ENCODE measurements at places on chromosomes 16 and 17.
A peak's percentile ranks its signal among the peaks of the same experiment; 100 is the strongest.

GRCh38 chr16:66605979-66606751 is 1.7 kb downstream of the CMTM3 start:
- DNase-seq: peak; percentile 47

GRCh38 chr16:50684823-50685461 is 3.8 kb upstream of the SNX20 start:
- DNase-seq: peak; percentile 94

DNA sequence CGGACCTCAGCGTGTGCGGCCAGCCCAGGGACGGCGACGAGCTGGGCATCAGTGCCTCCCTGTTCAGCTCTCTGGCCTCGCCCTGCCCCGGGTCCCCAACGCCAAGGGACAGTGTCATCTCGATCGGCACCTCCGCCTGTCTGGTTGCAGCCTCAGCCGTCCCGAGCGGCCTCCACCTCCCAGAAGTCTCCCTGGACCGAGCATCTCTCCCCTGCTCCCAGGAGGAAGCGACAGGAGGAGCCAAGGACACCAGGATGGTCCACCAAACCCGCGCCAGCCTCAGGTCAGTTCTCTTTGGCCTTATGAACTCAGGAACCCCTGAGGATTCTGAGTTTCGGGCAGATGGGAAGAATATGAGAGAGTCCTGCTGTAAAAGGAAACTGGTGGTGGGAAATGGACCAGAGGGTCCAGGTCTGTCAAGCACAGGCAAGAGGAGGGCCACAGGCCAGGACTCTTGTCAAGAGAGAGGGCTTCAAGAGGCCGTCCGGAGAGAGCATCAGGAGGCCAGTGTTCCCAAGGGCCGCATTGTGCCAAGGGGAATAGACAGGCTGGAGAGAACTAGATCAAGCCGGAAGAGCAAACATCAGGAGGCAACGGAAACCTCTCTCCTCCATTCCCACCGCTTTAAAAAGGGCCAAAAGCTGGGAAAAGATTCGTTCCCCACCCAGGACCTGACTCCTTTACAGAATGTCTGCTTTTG is 825 bp downstream of the HASPIN start:
- DNase-seq: no peak

DNA sequence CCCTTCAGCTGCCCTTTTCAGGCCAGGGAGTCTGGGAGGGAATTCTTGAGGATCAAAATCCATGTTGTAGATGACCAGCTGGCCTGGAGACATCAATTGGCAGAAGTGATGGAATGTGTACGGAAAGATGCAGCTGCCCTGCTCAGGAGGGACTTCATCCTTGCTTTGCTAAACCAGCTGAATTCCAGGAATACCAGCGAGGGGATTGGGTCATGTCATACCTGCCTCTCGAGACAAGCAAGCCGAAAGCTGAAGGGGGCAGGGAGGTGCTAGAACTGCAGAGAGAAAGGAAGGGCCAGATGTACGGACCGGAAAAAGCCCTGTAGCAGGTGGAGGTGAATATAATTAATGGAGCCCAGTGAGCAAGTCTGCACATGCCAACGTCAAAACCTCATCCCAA is 25.6 kb upstream of the NTN1 start:
- DNase-seq: no peak

- no peak for DNase-seq
Measured at GRCh38 chr16:78438632-78439031, 339.2 kb downstream of the WWOX start.

- no peak for DNase-seq
Measured at GRCh38 chr16:57628783-57629293, 408 bp downstream of the ADGRG1 start.

- no peak for DNase-seq
Measured at GRCh38 chr16:4868026-4868425, 20.7 kb downstream of the UBN1 start.

- no peak for DNase-seq
Measured at GRCh38 chr16:17470182-17470907, 415 bp downstream of the XYLT1 start.

Data from CD14-positive monocyte (primary cell).